ENCODE measurements at places on chromosomes 6 and 20. TPM values are rescaled to one million over a fixed set of nuclear protein-coding genes. Genes with fewer than 3 reads are reported as not detected.
A peak's percentile ranks its signal among the peaks of the same experiment; 100 is the strongest.

GRCh38 chr20:39623584-39624234 is 661.6 kb downstream of the DHX35 start:
- H3K36me3 ChIP-seq: no peaks in the 10 kb centered on the region
- H3K4me3 ChIP-seq: no peak overlapping the region
- no peak for DNase-seq
- peak overlapping the region; percentile 59 for H3K27ac ChIP-seq
- no peaks in the 10 kb centered on the region for H3K27me3 ChIP-seq

DNA sequence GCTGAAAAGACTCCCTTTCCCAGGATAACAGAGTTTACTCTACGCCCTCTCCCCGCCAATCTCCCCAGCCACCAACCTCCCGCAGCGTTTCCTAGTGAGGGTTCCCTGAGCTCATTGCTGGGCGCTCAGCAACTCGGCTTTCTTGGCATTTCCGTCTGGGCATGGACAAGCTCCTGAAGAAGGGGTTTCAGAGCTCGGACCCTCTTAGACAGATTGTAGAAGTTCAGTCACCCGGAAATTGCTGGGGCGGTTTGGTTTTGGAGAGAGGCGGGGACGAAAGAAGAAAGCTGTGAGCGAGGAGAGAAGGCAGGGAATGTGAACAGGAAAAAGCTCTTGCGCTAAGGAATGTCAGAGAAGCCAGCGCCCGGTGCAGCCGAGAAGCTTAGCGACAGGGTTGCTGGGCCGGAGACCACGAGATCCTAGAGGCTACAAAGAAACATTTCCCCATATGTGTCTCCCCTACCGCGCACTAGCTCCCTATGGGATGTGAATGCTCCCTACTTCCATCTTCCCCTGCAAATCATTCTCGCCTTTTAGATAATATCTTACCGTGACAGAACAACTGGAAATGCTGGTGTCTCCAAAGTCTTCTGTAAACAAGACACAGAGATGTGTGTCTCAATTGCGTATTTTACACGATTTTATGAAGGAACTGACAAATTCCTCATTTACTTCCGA is 15.8 kb downstream of the POM121L2 start:
- H3K27ac ChIP-seq: no peak overlapping the region
- H3K36me3 ChIP-seq: no peaks in the 10 kb centered on the region
- H3K4me3 ChIP-seq: no peak overlapping the region

SRMS gene
- total RNA-seq: 0.59 TPM

DNA sequence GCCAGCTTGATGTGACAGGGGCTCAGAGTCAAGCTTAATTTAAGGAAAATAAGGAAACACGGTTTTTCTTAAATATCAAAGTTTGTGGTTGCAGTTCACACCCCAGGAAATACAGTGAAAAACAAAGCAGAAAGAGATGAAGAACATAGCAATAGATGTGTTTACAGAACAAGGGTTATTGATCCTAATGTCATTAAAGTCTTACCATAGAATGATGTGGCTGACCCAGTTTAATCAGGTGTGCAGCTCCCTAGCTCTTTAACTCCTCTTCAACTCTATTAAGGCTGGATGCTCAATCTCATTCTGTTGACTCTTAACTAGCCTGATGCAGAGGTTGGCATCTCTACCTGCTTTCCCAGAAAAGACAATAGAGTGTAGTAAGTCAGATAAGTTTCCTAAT is 7.5 kb upstream of the GTF3C6 start:
- no peaks in the 10 kb centered on the region for H3K36me3 ChIP-seq
- H3K27me3 ChIP-seq: no peaks in the 10 kb centered on the region
- no peaks in the 10 kb centered on the region for H3K4me1 ChIP-seq
- DNase-seq: no peak
- no peak overlapping the region for H3K27ac ChIP-seq

DNA sequence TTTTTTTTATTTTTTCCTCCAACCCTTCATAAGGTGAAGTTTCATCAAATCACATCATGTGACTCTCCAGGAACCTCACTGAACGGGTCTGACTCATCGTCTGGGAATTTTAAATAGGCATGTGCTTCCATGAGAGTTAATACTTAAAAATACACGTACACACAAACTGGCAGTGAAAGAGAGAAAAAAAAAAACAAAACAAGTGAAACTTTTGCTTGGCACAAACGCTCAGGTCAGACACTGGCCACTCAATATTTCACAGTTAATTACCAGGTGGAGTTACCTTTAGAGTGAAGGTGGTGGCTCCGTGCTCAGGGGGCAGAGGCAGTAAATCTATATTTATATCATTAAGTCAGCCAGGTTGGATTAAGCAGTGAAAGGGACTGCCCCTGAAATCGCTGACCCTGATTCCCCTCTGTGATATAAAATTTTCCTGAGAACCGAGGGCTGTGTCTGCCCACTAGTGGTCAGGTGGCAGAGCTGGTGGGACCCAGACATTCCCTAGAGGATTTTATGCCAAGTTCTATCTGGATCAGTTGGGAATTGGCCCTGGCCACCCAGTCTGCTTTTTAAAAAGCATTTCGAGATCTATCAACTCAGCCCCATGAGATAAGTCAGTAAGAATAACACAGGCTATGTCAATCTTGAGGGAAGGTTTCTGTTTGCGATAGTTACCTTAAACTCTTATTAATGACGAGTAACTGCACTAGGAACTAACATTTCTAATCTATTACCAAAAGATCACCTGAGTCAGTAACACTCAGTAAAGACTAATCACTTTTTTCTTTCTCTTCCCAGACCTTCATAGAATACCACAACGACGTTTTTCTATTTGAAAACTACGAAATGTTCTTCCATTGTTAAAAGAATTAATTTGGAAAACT is 259.1 kb downstream of the HDGFL1 start:
- peak overlapping the region; percentile 6 for H3K4me3 ChIP-seq
- H3K27me3 ChIP-seq: no peaks in the 10 kb centered on the region
- H3K4me1 ChIP-seq: no peaks in the 10 kb centered on the region
- H3K27ac ChIP-seq: peak overlapping the region; percentile 87
- H3K36me3 ChIP-seq: no peaks in the 10 kb centered on the region

DNA sequence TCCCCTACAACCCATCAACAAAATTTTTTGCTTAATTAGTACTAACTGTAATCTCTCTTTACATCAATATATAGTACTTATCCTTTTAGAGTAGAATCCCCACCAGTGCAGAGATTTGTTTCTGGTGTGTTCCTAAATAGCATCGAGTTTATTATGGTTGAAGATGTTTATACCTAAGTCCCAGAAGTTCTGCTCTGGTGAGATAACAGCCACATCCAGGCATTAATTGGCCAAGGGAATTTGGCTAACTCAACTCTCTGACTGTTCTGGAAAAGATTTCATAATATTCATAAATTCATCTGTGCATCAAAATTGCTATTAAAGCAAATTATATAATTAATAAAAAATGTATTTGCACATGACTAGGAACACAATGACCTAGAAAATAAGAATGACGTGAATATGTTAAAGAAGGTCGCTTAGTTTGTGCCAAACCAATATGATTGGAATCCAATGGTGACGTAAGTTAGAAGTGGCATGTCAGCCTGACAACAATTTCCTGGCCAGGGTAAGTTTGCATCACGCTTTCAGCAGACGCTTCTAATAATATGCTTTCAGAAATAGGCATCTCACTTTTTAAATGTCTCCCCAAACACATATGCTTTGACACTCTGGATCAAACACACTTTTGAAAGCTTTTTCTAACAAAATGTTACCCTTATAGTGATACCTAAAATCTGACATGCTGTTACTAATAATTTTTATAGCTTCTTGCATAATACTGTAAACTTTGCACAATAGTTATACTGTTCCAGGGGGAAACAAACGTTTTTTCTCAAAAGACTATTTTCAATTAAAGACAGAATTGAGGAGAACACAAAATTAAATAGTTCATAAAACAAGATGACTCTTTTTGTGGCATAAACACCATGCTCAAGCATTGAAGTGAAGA is 236.7 kb downstream of the TENT5A start:
- H3K4me1 ChIP-seq: no peaks in the 10 kb centered on the region
- no peaks in the 10 kb centered on the region for H3K27me3 ChIP-seq
- H3K36me3 ChIP-seq: no peaks in the 10 kb centered on the region
- H3K27ac ChIP-seq: no peak overlapping the region
- no peak for DNase-seq

- DNase-seq: no peak
- no peaks in the 10 kb centered on the region for H3K36me3 ChIP-seq
- no peaks in the 10 kb centered on the region for H3K27me3 ChIP-seq
These were observed 1265.4 kb upstream of the GJE1 start for GRCh38 chr6:140867336-140867735.

DNA sequence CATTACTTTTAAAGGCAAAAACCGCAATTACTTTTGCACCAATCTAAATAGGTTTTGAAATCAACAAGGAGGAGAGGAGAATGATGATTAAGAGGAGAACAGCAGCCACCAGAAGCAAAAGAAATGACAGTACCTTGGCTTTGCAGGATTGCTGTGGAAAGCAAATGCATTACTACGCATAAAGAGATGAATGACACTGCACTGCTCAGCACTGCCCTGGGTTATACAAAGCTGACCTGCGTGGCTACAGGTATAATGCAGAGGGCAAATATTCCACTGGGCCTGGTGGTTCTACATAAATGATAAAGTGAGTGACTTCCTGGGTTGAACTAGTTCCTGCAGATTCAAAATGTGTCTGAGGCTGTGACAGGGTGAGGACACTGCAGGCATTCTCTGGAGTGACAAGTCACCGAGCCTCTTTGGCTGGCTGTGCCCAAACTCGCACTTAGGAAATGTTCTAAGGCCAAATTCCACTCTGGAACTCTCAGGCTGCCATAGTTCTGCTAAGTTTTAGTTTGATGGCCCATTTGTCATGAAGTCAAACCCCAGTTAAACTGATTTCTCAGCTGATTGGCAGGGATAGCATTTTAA is 78.6 kb downstream of the INSM1 start:
- DNase-seq: no peak
- H3K4me3 ChIP-seq: no peak overlapping the region
- no peaks in the 10 kb centered on the region for H3K27me3 ChIP-seq
- H3K27ac ChIP-seq: no peak overlapping the region

GRCh38 chr6:74969591-74970267 is 236.1 kb downstream of the COL12A1 start:
- no peaks in the 10 kb centered on the region for H3K36me3 ChIP-seq
- no peak overlapping the region for H3K27ac ChIP-seq
- H3K27me3 ChIP-seq: no peaks in the 10 kb centered on the region
- peaks cover 4% of the 10 kb centered on the region for H3K4me1 ChIP-seq

DNA sequence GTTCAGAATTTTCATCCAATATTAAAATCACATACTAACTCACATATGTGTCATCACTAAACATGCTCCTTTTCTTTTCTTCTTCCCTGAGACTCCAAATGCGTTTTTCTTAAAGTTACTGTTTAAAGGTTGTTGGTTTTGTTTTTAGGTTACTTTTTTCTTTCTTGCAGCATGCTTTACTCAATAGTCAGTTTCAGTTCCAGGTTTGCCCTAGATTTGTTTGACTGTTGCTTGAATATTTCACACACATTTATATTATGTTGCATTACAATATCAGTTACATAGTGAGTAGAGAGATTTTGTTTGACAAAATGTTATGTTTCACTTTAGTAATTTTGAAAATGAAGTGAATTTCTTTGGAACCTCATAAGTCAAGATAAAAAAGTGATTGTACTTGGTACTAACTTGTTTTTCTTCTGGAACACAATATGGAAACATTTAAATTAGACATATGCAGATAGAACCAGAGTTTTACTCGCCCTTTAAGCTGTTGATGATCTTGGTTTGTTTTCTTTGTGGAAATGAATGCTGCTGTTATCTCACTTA is 27.3 kb downstream of the FNDC1 start:
- H3K27me3 ChIP-seq: no peaks in the 10 kb centered on the region
- no peaks in the 10 kb centered on the region for H3K4me1 ChIP-seq
- no peaks in the 10 kb centered on the region for H3K36me3 ChIP-seq
- H3K27ac ChIP-seq: no peak overlapping the region

DNA sequence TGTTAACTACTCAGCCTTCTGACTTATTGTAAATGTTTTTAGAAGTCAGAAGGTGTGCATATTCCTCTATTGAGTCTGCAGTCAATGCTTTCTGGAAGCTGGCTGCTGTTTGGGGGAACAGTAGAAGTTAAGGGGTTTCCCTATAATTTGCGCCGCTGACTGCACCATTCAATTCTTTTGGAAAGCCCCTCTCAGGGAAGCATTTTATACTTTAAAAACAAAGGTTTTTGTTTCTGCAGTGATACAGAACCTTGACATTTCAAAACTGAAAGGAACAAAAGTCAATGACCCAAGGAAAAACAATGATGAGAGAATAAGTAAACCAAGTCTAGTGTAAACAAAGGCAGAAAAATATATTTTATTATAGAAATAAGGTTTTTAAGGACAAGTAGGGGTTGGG is 120.8 kb upstream of the TNFAIP3 start:
- no peaks in the 10 kb centered on the region for H3K36me3 ChIP-seq
- no peak overlapping the region for H3K27ac ChIP-seq
- H3K4me1 ChIP-seq: no peaks in the 10 kb centered on the region
- no peak overlapping the region for H3K4me3 ChIP-seq
- DNase-seq: no peak
- no peaks in the 10 kb centered on the region for H3K27me3 ChIP-seq

PDE7B gene
- total RNA-seq: 3.4 TPM

CST2 gene
- total RNA-seq: not detected

GLP1R gene
- total RNA-seq: 0.73 TPM

EDN1 gene
- total RNA-seq: 51.7 TPM

DNA sequence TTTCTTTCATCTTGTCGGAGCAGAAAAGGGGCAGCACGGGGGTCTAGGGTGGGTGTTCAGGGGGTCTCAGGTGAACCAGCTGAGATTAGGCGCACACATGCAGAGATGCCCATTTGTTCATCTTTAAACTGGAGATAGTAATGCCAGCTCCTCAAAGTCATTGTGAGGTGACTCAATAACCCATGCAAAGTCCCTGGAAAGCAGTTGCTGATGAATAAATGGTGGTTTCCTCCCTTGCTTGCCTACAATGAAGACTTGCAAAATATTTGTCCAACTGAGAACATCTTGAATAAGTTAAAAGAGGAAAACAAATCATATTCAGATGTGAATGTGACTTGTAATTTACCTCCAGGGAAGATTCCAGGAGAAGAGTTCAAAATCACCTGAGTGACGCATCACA is 206.9 kb downstream of the LY86 start:
- H3K27ac ChIP-seq: no peak overlapping the region
- DNase-seq: no peak
- H3K27me3 ChIP-seq: no peaks in the 10 kb centered on the region
- H3K4me3 ChIP-seq: no peak overlapping the region
- H3K4me1 ChIP-seq: no peaks in the 10 kb centered on the region
- no peaks in the 10 kb centered on the region for H3K36me3 ChIP-seq

DNA sequence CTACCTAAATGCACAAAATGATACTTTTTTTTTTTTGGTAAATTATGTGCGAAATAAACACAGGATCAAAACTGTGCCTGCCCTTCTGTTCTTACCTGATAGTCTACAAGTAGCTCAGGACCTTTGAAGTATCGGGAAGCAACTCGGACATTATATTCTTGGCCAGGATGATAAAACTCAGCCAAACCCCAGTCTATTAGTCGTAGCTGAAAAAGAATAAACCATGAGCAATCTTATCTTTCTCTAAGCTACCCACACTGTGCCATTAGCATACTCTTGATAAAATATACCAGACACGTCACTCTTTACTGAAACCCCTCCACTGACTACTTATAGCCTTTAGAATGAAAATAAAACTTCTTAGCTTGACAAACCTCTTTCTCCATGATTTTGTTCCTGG is 29.8 kb upstream of the TBC1D20 start:
- no peak overlapping the region for H3K27ac ChIP-seq
- no peak overlapping the region for H3K4me3 ChIP-seq
- H3K4me1 ChIP-seq: no peaks in the 10 kb centered on the region
- H3K27me3 ChIP-seq: no peaks in the 10 kb centered on the region
- peaks cover 5% of the 10 kb centered on the region for H3K36me3 ChIP-seq

CLDN20 gene
- not detected for total RNA-seq

HLA-DQA1 gene
- 15.0 TPM for total RNA-seq

SLC17A3 gene
- not detected for total RNA-seq

GRCh38 chr20:5714261-5715041 is 35.8 kb upstream of the SHLD1 start:
- no peak overlapping the region for H3K4me3 ChIP-seq
- H3K27ac ChIP-seq: peak overlapping the region; percentile 6
- no peak for DNase-seq

Measured in breast epithelium (tissue), 4 donors.